ENCODE measurements at places on chromosomes 5 and 9.

- DNase-seq = no peak
These were observed 298.5 kb upstream of the CD180 start for GRCh38 chr5:67495072-67495471.

GRCh38 chr5:27020973-27021372 lies 17.4 kb downstream of the CDH9 start:
- DNase-seq = peak; percentile 76

DNA sequence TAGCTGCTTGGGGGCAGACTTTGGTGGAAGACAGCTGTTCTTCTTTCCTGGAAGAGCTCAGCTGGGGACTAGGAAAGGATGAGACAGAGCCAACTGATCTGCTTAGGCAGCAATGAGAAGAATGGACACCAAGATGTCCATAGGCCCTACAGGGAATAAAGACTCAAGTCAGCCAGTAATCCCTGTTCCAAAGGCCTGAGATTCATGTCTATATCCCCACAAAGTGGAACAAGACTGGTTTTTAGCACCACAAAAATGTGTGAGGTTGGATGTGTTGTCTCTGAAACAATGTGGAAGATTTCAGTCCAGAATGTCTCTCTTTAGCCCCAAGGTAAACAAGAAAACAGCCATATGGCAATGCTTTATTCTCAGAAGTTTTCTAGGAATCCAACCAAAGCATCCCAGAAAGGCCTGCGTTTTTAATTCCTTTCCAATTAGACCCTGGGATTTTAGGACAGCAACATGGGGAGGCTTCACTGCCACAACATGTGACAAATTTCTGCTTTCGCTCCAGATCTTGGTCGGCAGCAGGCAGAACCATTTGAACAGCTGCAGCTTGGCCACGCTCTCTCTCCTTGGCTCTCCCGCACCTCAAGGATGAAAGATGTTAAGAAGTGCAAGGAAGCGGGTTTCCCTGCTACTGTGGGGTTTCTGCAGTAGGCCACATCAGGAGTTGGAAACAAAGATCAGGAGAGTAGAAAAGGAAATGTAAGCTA lies 245.1 kb downstream of the FSTL4 start:
- no peak for DNase-seq

DNA sequence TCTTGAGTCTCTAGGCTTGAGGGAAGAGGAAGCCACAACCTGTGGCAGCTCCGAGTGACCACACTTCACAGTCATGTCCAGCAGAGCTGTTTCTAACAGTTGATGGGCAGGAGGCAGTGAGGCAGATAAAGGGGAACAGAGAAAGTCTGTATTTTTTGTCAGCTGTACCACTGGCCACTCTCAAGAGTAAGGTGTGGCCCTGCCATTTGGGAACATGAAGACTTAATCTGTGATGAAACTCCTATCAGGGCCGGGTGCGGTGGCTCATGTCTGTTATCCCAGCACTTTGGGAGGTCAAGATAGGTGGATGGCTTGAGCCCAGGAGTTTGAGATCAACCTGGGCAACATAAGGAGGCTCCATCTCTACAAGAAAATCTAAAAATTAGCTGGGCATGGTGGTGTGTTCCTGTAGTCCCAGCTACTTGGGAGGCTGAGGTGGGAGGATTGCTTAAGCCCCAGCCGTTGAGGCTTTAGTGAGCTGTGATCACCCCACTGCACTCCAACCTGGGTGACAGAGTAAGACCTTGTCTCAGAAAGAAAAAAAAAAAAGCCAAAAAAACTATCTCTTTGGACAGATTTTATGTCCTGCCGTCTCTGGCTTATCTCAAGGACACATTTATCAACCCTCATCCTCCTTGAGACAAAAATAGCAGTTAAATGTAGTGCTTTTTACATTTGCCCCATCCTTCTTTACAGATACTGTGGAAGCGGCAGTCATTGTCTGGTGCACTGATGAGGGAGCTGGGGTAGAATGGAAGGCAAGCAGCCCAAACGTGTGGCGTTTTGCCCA lies 11.9 kb upstream of the COL15A1 start:
- DNase-seq = no peak

DNA sequence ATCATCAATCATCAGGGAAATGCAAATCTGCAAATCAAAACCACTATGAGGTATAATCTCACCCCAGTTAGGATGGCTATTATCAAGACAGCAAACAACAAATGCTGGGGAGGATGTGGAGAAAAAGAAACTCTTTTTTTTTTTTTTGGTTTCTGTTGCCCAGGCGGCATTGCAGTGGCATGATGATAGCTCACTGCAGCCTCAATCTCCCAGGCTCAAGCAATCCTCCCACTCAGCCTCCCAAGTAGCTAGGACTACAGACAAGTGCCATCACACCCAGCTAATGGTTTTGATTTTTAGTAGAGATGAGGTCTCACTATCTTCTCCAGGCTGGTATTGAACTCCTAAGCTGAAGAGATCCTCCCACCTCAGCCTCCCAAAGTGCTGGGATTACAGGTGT lies 5.4 kb upstream of the CNTRL start:
- no peak for DNase-seq

DNA sequence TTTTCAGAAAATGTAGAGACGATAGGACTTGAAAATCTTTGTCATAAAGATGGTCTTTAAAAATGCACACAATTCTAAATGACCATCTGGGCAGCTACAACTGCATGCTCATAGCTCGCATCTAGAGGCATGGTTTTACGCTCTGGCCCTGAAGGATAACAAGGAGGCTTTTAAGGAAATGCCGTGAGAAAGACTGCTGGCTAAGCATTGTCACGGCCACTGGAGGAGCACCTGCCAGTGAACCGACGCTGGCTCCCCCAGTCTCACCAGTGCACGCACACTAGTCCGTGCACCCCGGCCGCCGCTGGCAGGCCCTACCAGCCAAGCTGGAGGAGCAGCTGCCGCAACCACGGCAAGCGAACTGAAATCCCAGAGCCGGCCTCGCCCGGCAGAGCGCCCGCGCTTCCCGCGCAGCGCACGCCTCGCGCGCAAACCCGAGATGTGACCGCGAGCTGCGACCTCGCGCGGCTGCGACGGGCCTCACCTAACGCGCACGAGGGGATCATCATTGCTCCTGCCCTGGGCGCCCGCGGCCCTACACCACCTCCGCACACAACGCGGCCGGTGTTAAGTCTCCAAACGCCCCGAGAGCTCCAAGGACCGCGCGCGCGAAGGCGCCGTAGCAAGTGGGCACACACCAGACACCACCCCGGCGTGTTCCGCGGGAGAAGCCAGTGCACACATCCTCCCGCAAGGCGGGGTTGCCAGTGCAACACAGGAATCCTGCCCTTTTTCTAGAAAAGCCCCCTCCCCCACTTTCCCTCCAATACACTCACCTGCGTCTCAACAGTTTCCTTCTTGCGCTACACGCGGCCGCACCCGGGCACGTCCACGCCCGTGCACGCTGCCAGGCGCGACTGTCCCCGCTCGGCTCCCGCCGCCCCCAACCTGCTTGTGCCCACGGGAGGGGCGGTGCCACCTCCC lies 5.3 kb downstream of the ELAVL2 start:
- DNase-seq = no peak

DNA sequence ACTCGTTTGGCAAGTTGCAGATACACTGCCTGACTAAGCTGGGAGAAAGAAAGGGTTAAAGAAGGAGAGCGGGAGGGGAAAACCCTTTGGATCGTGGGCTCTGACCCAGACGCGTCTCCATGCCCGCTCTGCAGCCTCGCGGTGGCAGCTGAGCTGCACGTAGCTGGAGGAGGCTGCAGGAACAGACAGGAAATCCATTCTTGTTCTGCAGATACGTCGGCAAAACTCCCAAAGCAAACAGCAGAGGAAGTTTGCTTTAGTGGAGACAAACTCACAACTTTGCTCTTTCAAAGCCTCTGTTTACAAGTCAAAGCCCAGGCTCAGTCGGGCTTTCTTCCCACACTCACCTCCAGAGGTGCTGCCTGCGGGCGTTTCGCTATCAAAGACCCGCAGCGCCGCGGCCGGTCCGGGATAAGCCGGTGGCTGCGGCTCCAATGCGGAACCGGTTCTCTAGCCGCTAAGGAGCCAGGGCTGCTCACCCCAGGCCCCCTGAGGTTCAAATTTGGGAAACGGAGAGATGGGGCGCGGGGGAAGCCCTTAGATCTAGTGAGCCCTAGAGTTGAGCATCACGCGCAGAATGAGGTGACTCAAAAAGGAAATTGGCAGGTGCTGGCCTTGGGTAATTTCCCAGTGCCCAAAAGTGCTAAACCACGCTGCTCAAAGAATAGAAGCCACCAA lies 60.7 kb downstream of the MAT2B start:
- no peak for DNase-seq

DNA sequence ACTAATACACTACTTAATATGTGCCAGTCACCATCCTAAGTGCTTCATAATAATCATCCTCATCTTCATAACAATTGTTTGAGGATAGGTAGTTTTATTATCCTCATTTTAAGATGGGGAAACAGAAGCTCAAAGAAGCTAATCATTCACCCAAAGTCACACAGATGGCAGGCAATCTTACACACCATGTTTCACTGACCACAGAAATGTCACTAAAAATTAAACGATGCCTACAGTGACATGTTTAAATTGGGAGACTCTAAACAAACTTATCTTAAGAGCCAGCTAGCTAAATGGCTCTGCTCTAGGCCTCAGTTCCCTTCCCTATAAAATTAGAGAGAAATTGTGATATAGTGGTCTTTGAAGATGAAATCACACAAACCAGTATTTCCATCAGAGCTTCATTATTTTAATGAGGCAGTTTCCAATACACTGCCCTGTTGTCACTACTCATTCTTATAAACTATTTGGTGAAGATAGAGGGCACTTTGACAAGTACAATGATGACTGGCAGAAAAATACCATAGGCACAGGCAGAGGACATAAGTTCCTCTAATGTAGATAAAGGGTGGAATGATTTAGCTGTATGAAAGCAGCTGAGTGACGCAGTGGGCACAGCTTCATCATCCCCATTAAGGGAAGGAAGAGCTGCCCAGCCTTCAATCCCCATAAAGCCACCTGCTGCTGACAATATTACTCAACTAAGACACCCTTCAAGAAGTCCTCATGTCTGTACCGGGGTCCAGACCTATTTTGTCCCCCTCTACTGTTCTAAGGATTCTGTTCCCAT lies 224.1 kb downstream of the ACTL7B start:
- DNase-seq = no peak

DNA sequence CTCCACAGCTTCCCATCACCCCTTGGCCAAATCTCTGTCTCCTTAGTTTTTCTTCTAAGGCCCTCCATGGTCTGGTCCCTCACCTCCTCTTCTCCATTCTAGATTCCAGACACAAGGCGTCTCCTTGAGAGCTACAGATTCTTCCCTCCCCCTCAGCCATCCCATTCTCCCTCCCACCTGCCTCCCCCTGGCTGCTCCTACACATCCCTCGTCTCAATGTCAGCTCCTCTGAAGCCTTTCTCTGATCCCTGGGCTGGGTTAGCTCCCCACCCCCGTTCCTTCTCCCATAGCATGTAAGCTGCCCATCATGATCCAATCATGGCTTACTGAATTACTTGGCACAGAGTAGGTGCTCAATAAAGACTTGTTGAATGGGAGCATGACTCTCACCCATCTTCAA lies 69.0 kb downstream of the ANKH start:
- no peak for DNase-seq

- DNase-seq = no peak
These were observed 25.0 kb downstream of the TTC23L start for GRCh38 chr5:34863946-34864345.

DNA sequence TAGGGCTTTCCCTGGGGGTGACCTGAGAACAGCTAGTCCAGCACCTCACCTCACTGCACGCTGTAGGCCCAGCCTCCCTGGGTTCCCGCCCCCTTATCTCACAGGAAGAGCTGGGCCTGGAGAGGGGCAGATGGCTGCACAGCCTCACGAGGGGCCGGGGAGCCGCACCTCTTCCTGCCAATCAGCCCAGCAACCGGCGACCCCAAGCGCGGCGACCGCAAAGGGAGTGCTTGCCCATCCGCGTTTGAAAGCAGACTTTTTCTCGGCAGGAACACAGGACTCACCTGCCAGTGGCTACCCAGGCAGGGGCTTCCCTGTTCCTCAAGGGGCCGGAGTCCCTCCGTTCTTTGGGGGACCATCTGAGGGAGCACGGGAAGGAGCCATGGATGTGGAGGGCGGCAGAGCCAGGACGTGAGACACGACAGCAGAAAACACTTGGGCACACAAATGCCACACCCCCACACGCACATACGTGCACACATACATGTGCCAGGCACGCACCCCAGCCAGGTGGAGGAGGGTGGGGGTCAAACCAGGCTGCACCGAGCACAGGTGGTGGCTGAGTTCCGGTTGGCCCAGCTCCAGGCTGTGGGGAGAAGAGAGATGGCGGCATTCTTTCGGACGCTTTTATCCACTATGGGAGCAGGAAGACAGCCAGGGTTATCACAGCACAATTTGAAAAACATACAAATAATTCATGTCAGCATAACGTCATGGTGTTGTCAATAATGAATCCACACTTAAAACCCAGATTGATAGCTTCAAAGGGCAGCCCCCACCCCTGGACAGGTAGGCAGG lies 11.3 kb downstream of the TMEM250 start:
- DNase-seq = peak; percentile 42

DNA sequence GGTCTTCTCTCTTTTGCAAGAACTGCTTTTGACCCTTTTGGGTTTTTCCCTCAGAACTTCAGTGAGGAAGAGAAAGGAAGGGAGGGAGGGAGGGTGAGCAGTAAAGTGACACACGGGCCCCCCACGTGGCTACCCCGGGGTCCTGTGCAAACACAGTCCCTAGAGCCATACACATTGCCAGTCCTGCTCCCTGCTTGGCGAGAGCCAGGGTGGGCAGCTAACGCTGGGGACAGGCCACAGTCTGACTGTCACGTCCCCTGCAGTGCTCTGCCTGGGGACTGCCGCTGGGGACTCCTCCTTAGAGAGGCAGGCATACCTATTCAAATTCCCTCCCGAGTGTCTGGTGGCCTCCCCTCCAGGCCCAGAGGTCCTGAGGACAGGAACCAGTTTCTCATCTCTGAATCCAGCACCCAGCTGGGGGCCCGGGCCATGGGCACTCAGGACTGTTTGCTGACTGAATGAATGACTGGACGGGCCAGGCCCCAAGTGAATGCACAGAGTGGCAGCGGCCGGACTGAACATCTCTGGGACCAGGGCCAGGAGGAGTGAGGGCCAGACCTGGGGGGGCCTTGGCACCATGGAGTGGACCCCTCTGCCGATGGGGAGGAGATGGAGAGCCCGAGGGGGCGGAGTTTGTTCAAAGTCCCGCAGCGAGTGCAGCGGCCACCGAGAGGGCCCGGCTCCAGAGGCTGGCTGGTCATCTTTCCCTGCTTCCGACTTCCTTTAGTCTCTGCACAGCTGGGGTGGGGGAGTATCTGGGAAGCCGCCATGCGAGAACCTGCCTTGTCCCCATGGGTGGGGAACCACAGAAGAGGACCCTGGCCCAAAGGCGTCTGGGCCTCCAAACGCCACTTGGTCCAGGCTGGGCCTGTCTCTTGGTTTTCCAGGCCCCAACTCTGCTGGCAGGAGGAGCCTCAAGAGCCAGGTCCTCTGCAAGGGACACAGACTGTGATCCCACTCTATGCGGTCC lies 5.8 kb downstream of the CCDC187 start:
- DNase-seq = no peak

- DNase-seq = no peak
These were observed 36.6 kb downstream of the FAM114A2 start for GRCh38 chr5:154002093-154002492.

DNA sequence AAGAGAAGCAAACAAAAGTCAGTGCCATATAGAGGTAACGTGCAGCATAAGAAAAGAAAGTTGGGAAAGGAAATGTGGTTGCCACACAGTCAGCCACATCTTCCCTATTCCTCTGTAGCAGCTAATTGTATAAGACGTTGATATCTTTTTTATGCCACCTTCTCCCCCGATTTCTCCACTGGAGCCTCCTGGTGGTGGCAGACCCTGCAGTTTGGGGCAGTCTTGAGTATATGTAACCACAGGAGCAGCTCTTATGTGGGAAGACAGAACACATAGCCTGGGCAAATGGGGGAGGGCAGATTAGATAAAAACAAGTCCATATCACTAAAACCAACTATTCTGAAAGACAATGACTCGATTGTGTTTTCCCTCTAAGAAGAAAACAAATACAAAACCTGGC lies 99.7 kb downstream of the PLCXD3 start:
- DNase-seq = no peak
